Coronary artery (tissue), 2 donors: ENCODE measurements at places on chromosomes 4 and X.
A peak's percentile ranks its signal among the peaks of the same experiment; 100 is the strongest.

DNA sequence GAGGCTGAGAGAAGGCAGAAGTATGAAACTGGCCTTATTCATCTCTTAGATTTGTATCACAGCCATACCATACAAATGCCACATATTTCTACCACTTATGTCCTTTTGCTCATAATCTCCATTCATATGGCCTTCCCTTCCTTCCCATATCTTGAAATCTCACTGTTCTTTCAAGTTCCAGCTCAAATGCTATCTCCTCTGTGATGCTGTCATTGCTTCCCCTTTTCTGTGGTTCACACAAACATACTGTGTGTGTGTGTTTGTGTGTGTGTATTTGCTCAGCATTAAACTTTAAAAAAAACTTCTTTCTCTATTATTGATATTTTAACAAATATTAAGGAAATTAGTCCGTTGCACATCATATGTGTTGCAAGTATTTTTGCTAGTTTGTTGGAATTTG lies 26.7 kb downstream of the PHKA1 start:
- no peak for DNase-seq

DNA sequence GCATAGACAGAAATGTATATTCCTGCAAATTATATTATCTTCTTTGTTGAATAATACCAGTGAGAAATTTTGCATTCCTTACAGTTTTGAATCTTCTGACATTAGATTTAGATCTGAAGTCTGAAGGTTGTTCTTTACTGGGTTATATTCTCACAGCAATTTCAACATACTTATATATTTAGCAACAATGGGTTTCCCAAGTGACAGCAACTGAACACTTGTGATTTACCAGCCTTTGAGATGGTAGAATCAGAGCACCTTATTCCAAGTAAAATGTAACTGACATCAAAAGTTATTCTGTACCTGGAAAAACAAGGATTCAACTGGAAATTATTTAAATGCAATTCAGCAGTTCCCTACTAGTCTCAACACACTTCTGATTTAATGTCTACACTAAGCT lies 66.0 kb downstream of the RELL1 start:
- no peak for DNase-seq

- no peak for DNase-seq
Observed at GRCh38 chrX:69535661-69536060, 31.5 kb downstream of the NALF2 start.

DNA sequence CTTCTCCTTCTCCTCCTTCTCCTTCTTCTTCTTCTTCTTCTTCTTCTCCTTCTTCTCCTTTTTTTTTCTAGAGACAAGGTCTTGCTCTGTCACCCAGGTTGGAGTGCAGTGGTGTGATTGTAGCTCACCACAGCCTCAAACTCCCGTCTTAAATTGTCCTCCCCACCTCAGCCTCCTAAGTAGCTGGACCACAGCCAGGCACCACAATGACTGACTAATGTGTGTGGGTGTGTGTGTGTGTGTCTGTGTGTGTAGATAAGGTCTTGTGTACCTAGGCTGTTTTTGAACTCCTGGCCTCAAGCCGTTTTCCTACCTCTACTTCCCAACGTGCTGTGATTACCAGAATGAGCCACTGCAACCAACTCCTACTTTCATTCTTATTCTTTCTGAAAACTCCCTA lies 390.9 kb downstream of the ADAM29 start:
- no peak for DNase-seq

GRCh38 chrX:81261576-81261975 lies 59.7 kb downstream of the SH3BGRL start:
- no peak for DNase-seq

DNA sequence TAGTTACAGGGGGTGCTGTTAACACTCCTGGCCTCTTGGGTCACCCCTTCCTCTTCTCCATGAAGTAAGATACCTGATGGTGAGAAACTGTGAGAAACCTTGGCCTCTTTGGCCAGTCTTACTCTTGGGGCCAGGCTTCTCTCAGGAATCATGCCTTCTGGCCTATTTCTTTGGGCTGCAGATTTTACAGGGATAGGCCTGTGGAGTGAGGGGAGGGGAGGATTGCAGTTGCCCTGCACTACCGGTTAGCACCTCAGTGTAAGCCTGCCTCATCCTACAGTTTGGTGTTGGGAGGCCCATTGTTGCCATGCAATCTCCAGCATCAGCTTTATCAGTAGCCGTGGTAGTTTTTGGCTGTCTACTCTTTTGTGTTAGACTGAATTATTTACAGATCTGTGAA lies 7.6 kb upstream of the PGRMC2 start:
- no peak for DNase-seq

DNA sequence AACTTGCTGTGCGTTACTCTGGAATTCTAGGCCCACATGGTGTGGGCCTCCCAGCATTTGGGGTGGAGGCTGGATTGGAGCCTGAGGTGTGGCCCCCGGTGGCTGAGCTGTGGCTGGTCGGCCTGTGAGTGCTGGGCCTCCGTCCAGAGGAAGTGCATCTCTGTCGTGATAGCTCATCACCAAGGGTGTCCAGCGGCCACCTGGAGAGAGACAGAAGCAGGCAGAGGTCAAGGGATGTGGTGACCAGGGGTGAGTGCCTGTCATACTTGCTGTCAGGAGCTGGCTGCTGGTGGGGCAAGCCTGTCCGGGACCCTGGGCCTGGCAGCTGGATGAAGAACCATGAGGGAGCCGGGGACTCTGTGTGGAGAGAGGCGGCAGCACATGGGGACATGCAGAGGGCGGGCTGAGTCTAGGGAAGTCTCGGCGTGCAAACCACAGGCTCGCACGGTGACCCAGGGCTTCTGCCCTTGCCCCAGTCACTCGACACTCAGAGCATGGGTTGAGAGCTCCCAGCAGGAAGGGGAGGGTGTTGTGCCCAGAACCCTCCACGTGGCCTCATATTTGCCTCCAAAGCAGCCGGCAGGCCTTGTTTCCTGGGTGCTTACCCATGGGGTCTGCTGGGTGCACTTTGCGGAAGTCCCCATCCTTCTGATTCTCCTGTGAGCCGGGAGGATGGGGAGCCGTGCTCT lies 6.2 kb downstream of the SORCS2 start:
- DNase-seq: peak; percentile 62

- no peak for DNase-seq
Observed at GRCh38 chr4:55096045-55096444, 29.4 kb downstream of the KDR start.

GRCh38 chr4:39881789-39882188 lies 95.9 kb downstream of the PDS5A start:
- no peak for DNase-seq

DNA sequence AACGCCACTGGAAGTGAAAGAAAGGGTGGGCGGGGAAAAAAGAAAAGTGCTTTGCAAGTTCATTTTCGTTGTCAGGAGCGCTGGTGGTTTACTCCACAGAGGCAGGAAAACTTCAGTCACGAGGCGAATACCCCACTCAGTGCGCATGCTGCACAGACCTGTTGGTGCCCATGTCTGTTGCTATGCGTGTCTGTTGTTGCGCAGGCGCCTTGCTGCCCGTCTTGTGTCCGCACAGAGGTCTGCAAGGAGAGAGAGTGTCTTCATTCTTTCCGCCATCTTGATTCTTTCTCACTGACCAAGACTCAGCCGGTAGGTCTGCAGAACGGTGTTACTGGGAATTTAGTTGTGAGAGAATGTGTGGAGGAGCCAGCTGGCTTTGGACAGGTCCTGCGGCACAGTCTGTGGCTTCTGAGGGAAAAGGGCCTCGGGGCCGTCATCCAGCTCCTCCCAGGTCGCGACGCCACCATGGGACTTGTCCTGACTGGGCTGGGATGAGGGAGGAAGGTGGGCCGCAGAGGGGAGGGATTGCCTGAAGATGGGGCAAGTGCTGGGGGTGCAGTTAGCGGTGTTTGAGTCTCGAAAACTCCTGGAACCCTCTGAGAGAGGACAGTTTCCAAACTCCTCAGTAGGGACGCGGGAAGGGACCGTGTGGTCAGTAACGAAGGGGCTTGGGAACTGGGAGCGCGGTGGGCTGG lies at the start of gene PAGE2:
Gene PAGE2, plus strand, starts transcription at position 224 of the 695 bp plus-strand sequence. CDS start 1,003 bp downstream, outside the sequence.
- no peak for DNase-seq

- DNase-seq: no peak
Observed at GRCh38 chr4:122003335-122003734, 51.5 kb upstream of the TRPC3 start.

GRCh38 chr4:106315476-106315967 lies 487 bp downstream of the TBCK start:
- no peak for DNase-seq

- DNase-seq: no peak
Observed at GRCh38 chrX:15645266-15645665, 19.3 kb downstream of the CLTRN start.

DNA sequence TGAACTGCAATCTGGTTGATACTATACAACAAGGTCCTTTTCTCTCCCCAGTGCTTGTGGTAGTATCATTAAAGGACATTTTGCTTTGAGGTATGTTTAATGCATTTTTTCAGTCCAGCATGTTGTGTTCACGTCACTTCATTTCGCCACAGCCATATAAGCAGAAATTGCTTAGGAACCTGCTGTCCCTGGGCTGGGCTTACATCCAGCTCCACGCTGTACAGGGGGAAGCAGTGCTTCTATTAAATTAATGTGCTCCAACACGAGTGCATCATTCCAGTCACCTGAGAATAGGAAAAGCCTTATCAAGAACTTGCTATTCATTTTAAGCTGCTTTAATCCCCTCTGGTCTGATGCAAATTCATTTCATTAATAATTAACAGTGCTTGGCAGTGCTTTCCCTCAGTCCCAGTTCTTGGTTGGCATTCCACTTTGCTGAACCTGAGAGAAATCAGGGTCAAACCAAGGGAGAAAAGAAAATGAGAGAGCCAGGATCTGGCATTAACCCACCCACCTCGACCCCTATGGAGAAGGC lies 47.4 kb upstream of the PTCHD1 start:
- no peak for DNase-seq

GRCh38 chrX:34528081-34528480 lies 129.0 kb downstream of the TMEM47 start:
- no peak for DNase-seq

GRCh38 chrX:131942034-131942433 lies 81.1 kb upstream of the STK26 start:
- DNase-seq: no peak

DNA sequence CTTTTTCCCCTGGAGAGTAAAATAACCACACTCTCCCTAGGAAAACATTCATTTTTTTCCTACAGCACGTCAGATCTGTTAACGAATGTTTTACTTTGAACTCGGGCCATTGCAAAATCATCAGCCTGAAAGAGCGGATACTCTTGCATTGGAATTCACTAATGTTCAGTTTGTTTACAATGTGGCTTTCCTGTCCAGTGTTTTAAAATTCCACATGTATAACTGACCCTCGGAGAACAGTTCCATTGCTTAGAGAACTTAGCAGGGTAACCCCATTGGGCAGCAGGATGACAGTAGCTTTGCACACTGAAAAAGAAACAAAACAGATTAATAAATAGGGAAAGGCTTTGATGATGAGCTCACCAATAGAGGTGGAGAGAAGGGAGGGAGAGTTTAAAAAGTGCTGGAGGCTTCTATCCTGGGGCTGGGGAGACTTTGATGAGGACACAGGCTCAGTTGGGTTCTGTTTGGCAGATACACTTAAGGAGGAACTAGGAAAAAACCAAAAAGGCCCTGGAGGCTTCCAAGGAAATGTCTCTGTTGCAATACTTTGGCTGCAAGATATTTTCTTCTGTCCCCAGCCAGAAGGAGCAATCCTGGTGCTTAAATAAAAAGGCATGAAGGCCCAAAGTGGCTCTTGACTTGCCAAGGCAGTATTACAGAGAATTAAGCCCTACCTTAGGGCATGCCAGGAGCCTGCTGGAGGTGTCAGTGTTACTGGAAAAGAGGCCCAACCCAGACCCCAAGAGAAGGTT lies 143.1 kb downstream of the ARSF start:
- DNase-seq: no peak

GRCh38 chrX:53330331-53330730 lies 48.9 kb upstream of the IQSEC2 start:
- no peak for DNase-seq

GRCh38 chr4:2125023-2125422 lies 65.9 kb downstream of the NAT8L start:
- DNase-seq: no peak

DNA sequence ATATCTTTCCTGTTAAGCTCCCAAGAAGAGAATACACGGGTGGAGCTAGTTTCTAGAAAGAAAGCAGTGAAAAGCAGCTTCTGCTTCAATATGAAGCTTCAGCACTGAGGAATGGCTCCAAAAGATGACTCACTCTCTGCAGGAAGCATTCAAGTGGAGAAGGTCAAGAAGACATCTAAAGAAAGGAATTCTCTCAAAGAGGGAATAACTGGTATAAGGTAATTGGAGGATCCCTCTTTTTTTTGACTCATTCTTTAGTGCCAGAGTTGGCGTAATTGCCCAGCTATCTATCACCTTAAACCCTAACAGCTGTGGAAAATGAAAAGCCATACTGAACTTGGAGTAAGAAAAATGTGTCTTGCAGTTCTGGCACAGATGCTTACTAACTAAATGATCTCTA lies 3.5 kb downstream of the EDA2R start:
- no peak for DNase-seq

GRCh38 chrX:574251-574650 lies 56.3 kb upstream of the SHOX start:
- DNase-seq: no peak

DNA sequence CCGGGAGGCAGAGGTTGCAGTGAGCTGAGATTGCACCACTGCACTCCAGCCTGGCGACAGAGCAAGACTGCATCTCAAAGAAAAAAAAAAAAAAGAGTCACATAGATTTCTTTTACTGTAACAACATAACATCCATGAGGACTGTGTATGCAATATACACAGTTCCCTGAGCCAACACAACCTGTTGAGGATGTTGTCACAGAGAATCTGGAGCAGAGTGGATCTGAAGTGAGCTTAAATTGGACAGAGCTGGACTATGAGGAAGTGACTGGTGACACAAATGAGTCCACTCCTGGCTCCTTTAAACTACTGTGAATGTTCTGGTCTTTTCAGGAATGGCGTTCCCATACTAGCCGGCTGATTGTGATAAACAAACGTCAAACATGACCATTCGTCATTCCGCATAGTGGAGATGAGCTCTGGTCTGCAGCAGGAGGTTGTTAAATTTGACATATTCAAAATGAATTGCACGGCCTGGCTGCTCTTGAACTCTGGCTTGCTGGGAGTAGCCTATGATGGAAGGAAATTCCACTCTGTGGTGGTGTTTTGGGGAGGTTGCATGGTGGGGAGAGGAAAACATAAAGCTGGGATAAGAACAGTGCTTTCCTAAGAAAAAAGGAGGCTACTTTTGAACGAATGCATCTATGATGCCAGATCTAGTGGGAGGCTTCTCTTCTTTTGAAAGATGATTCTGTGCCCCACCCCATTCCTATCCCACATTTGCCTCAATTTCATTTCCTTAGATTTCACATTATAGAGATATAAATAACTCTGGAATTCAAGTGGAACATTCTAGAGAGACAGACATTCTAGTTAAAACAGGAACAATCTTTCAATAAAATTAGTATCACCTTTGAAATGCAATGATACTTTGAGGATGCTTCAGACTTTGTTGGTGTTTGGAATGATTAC lies 149.5 kb downstream of the SHROOM3 start:
- DNase-seq: no peak
